HCT116 (cell line): ENCODE measurements at places on chromosomes 2 and 18. TPM values are rescaled to one million over a fixed set of nuclear protein-coding genes. Genes with fewer than 3 reads are reported as not detected.

GNAL gene
- 4.6 TPM for total RNA-seq

B3GNT7 gene
- 6.1 TPM for total RNA-seq

SESTD1 gene
- 26.6 TPM for total RNA-seq

LOXHD1 gene
- not detected for total RNA-seq

ANKRD53 gene
- total RNA-seq: not detected

NR4A2 gene
- 17.9 TPM for total RNA-seq

SPATA3 gene
- not detected for total RNA-seq

TFCP2L1 gene
- total RNA-seq: 8.4 TPM

FIGN gene
- not detected for total RNA-seq

RNPEPL1 gene
- total RNA-seq: 49.7 TPM

CRYBA2 gene
- not detected for total RNA-seq

SCG2 gene
- total RNA-seq: 19.8 TPM

MTLN gene
- total RNA-seq: 35.7 TPM

CCL20 gene
- 0.30 TPM for total RNA-seq

RAPGEF4 gene
- total RNA-seq: 0.59 TPM

TUBB8B gene
- total RNA-seq: 0.57 TPM

RAD51AP2 gene
- 0.10 TPM for total RNA-seq

CD207 gene
- not detected for total RNA-seq

IL37 gene
- not detected for total RNA-seq

ZNF532 gene
- total RNA-seq: 11.6 TPM

ERMN gene
- total RNA-seq: not detected

GPR155 gene
- 3.8 TPM for total RNA-seq

TMEFF2 gene
- total RNA-seq: not detected

SMAD2 gene
- total RNA-seq: 130 TPM

SH2D6 gene
- 2.7 TPM for total RNA-seq

ANKRD30BL gene
- not detected for total RNA-seq

STAT4 gene
- total RNA-seq: 2.0 TPM

RGPD8 gene
- total RNA-seq: 11.0 TPM

CHRND gene
- not detected for total RNA-seq

IL1R2 gene
- total RNA-seq: 0.52 TPM

CFAP65 gene
- 0.52 TPM for total RNA-seq

NGEF gene
- 12.6 TPM for total RNA-seq

TFPI gene
- 29.1 TPM for total RNA-seq

ARHGAP25 gene
- 0.27 TPM for total RNA-seq

HJURP gene
- 64.1 TPM for total RNA-seq

SMYD5 gene
- total RNA-seq: 37.4 TPM

MERTK gene
- 5.7 TPM for total RNA-seq

SLC25A12 gene
- 16.0 TPM for total RNA-seq

DSG2 gene
- 123 TPM for total RNA-seq

LRP2 gene
- total RNA-seq: 0.20 TPM

G6PC2 gene
- total RNA-seq: not detected

PLCD4 gene
- 0.64 TPM for total RNA-seq

KCNIP3 gene
- 3.1 TPM for total RNA-seq

FBLN7 gene
- total RNA-seq: 0.34 TPM

FEV gene
- total RNA-seq: not detected

SLC23A3 gene
- total RNA-seq: 4.8 TPM

CXCR1 gene
- not detected for total RNA-seq

CCDC68 gene
- total RNA-seq: 6.6 TPM

EMILIN2 gene
- total RNA-seq: 23.4 TPM

TYMS gene
- 245 TPM for total RNA-seq

TRABD2A gene
- 4.6 TPM for total RNA-seq

IL36G gene
- not detected for total RNA-seq

PROM2 gene
- 11.9 TPM for total RNA-seq

C1GALT1C1L gene
- 0.20 TPM for total RNA-seq

IL1RN gene
- 0.25 TPM for total RNA-seq

GALNT3 gene
- total RNA-seq: 9.8 TPM

SRD5A2 gene
- total RNA-seq: not detected

CERKL gene
- total RNA-seq: 0.66 TPM

MEP1B gene
- total RNA-seq: not detected

CRACDL gene
- total RNA-seq: 1.1 TPM
